NCI-H226 (cell line): ENCODE measurements at places on chromosomes 6 and 20.

GRCh38 chr6:157585274-157586087, 204.5 kb downstream of the ZDHHC14 start:
- DNase-seq = no peak

- DNase-seq = no peak
These were observed 40.3 kb downstream of the MDFI start for GRCh38 chr6:41678511-41679084.

DNA sequence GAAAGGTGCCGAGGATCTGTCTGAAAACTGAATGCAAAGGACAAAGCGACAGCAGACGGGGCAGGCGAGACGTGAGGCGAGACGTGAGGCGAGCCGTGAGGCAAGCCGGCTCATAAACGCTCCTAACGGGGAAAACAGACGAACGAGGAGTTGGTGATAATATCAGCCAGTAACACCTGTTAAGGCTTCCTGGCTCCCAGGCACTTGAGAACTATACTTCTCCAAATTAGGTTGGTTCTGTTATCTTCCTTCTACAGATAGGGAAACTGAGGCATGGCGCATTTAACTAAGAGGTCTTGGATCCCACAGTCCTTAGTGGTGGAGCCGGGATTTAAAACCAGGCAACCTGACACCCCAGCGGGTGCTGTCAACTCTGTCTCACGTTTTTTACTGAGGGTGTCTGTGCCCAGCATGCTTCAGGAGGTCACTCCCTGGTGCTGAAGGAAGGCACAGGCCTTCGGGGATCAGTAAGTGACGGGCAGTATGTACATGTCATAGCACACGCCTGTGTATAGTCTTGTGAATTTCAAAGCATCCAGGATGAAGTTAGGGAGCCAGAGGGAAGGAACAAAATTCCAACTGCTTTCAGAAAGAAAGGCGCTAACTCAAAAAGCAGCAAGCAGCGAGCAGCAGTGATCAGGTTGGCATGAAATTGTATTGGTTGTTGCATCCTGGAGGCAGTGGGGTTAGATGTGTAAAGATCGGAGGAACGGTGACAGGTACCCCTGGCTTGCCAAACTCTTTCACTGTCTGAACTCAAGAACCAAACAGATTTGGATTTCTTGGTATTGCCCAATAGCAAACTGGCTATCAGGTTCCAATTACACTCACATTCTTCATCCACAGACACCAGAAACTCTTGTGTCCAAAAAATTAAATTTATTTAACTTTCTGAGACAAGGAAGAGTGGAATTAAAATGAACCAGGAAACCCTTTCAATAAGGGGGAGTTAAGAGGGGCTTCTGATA, 318.7 kb downstream of the THBS2 start:
- DNase-seq = no peak

GRCh38 chr6:97591955-97592354, 308.9 kb upstream of the MMS22L start:
- DNase-seq = no peak
